B cell (primary cell): ENCODE measurements at places on chromosomes 1 and 21.
A peak's percentile ranks its signal among the peaks of the same experiment; 100 is the strongest.

- DNase-seq = no peak
These were observed 150.6 kb downstream of the RWDD3 start for GRCh38 chr1:95384567-95384966.

DNA sequence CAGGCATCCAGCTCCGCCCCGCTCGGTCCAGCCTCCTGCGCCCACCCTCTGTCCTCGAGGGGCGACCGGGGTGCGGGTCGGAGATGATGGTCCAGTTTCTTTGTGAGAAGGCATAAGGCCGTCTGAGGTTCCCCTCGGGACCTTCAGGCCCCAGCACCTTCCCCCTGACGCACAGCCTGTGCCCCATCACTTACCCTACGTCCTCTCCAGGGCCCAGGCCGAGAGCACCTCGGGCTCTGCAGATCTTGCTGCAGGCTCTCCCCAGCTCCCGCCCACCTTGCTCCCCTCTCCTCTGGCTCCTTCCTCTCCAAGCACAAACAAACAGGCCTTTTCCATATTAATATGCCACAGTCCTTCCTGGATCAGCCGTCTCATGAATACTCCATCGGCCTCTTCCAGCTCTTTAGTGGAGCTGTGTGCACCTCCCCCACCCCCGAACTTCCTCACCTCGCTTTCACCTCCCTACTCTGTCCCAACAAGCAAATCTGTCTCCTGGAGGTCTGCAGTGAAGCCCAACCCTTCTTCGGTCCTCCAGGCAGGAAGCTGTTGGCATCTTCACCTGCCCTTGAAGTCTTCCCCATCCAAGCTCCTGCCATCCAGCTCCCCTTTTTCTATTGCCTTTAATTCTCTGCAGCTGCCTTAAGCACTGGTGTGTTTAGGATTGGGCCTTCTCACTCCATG, 448 bp upstream of the COL9A2 start:
- DNase-seq = peak; percentile 44

- no peak for DNase-seq
These were observed 39.4 kb downstream of the OR10Z1 start for GRCh38 chr1:158644449-158644848.

DNA sequence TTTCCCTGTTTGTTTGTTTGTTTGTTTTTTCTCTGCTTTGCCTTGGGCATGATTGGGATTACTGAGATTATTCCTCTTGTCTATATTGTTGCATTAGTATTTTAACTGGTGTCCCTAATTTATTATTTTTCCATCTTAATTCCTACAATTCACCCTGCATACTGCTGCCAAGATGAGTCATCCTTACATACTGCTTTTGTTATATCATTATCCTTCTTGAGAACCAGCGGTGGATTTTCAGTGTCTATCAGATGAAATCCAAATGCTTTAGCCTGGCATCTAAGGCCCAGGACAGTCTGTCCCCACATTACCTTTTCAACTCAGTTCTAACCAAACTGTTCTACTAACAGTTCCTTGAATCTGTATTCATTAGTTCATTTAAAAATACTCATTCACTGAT, 101.7 kb downstream of the OLFML2B start:
- DNase-seq = no peak

DNA sequence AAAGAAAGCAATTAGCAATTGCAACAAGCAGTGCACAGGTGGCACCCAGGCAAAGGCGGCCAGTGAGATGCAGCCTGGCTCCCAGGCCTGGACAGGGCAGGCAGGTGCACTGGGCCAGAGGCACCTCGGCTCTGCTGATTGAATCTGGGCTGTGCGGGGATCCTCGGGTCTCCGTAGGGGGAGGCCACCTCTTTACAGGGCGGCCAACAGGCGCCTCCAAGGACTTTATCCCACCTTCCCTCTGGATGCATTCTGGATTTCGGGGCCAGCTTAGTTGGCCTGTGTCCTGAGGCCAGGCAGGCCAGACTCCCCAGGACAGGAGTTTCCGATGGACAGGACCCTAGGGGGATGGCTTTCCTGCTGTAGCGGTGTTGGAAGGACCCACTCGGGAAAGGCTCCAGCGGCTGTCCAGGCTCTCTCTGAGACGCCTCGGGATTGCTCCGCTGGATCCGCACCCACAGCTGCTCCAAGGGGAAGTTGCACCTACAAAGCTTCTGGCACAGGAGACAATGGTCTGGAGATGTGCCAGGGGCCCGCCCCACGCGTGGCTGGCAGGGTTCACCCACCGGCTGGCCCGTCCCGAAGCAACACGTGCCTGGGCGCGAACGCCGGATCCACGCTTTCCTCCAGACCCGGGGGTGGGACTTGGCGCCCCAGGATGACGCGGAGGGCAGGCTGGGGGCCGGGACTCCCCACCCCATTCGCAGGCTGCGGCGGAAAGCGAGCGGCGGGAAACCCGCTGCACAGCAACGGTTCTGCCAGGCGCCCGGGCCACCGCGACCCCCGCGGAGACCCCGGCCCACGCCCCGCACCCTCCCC, 810 bp downstream of the SLC19A1 start:
- DNase-seq = peak; percentile 67

DNA sequence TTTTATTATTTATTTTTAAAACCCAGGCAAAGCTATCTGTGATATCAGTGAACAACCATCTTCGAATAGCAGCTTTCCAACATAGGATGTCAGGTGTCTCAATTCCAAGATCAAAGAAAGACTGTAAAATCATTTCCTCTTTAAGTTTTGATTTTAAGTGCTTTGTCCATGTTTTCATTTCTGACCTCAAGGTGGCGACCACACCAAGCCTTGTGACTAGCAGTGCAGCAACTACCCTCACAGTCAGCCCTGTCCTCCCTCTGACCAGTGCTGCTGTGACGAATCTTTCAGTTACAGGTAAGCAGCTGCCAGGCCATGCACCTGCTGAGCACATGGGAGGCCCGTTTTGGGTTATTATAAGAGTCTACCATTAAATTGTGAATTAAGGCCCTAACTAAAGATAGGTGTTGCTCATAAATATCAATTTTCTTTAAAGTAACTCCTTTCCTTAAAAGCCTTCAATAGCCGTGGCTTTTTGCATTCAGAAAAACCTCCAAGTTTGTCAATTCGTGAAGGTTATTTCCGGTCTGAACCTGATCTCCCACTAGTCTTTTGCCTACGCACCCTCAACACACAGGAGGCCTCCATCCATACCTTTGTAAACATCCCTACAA, 117.0 kb downstream of the CD247 start:
- peak; percentile 70 for DNase-seq

DNA sequence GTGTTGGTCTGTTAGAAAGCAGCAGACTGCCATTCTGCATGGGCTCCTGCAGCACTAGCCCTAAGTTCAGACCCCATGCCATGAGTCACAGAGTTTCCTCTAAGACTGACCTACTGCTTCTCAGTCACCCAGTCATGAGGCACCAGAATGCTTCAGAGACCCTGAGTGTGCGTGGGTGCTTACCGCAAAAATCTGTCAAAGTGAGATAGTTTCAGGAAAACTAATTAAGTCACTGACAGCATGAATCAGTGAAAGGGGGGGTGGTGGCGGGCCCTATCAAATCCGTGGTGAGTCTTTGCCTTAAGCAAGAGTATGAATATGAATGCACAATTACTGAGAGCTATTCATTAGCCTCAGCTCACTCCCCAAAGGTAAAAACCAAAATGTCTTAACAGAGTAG, 98.1 kb downstream of the KCTD3 start:
- no peak for DNase-seq

DNA sequence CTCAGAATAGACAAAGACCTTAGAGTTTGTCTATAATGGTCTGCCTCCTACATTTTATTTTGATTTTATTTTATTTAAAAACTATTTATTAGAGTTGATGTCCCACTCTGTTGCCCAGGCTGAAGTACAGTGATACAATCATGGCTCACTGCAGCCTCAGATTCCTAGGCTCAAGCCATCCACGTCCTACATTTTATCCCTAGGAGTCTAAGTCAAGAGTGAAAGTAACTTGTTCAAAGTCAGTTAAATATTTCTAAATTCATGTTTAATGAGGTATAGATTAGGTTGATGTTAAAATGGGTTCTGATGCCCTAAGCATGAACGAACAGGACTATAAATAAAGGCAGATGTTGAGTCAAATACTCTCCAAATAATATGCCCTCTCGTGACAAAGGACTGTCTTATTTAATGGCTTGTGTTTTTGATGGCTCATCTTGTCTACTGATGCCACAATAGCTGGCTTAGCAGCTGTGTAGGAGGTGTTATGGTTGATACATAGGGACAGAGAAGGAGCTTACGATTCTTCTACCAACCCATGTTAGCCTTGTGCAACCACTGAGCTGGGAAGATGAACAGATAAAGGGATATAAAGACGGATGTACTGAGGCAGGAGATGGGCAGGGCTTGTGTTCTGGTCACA, 66.0 kb upstream of the CR1L start:
- DNase-seq = no peak

- peak; percentile 46 for DNase-seq
These were observed 47.1 kb upstream of the PLA2G2C start for GRCh38 chr1:20233394-20233793.

DNA sequence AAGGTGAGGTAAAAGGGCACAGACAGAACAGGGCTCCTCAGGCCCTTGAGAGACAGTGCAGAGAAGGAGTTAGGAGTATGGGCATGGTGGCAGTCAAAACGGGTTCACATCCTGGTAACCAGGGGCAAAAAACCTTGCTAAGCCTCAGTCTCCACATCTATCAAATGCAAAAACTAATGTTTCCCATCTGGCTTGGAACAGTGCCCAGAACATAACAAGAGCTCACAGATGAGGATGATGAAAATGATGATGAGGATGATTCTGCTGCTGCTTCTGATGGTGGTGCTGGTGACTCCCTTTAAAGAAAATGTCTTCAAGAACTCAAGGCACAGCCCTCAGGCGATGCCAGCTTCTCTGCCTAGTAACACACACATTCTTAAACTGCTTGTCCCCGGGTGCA, 24.1 kb downstream of the HHIPL2 start:
- DNase-seq = no peak

DNA sequence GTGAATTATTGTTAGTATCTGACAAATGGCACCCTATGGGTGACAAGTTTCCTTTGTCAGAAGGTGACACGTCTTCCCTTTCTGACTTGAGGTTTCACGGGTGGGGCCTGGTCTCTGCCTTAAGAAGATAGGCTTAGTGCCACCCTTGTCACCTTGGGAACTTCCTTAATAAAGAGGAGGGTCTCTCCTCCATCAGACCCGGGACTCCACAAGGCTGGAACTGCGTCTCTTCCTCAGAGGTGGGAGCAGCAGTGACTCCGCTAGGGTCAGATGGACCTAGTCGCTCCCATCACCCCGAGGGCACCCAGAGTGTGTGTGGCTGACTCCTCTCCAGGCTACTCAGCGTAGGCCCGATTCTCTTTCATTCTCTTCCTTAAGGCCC, 774 bp upstream of the WDTC1 start:
- no peak for DNase-seq

- no peak for DNase-seq
These were observed 14.6 kb downstream of the KIF26B start for GRCh38 chr1:245169376-245169775.

DNA sequence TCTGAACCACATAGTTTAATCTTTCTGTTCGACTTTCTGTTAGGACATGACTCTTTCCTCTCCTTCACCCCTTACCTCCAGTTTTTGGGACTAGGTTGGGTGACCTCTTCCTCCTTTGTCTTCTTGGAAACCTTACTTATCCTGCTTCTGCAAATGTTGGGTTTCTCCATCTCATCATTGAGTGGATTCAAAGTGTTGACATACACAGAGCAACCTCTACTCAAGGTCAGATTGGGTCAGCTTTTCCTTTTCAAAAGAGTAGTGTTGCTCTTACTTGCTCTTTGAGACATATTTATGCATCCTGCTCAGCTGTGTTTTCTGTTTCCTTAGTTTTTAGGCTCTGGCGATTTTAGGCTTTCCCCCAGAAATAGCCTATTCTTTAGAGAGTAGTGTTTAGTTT, 3.7 kb downstream of the CAMTA1 start:
- DNase-seq = no peak

DNA sequence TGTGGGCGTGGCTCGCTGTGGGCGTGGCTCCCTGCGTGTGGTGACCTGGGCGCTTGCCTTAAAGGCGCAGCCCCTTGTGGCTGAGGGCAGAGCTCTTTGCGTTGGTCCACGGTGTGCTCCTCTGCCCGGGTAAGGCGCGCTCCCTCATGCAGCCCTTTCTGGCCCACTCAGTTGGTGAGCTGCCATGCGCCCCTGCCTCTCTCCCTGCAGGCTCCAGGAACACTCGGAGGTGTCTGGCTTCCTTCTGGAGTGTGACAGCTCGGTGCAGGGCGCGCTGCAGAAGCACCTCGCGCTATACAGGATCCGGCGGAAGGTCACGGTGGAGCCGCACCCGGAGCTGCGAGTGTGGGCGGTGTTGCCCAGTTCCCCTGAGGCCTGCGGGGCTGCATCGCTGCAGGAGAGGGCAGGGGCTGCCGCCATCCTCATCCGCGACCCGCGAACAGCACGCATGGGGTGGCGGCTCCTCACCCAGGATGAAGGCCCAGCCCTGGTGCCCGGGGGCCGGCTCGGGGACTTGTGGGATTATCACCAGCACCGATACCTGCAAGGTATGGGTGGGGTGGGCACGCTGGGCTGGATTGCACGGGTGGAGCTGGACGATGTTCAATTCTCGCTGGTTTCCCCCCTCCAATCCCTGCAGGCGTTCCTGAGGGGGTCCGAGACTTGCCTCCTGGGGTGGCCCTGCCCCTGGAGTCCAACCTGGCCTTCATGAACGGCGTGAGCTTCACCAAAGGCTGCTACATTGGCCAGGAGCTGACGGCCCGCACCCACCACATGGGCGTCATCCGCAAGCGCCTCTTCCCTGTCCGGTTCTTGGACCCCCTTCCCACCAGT, 9.1 kb downstream of the IBA57 start:
- DNase-seq = peak; percentile 69

DNA sequence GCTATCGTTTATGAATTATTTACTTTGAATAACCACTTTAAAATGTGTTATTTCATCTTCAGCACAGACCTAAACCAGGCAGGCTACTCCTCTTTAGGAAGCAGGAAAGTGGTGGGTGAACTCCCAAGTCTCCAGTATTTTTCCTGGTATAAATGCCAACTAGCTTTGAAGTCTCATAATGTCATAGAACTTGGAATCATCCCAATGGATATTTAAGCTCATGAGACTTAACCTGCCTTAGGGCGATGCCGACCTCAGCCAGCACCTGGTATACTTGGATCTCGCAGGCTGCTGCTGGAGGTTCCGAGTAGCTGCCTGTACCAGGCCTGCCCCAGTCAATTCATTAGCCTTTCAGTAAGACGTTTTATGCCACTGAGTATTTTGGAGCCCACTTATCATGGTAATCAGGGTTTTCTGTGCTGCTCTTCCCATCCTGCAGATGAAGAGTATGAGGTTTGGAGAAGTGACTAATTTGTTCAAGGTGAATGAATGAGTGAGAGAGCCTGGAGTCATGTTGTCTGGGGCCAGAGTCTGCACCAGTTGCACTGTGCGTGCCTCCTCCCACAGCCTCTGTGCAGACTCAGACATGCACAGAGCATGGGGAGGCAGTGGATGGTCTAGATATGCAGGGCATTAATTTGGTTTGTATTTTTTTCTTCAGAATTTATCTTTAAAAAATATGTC, 34.9 kb downstream of the VANGL1 start:
- DNase-seq = no peak

GRCh38 chr1:75643460-75643859, 32.5 kb upstream of the SLC44A5 start:
- no peak for DNase-seq

DNA sequence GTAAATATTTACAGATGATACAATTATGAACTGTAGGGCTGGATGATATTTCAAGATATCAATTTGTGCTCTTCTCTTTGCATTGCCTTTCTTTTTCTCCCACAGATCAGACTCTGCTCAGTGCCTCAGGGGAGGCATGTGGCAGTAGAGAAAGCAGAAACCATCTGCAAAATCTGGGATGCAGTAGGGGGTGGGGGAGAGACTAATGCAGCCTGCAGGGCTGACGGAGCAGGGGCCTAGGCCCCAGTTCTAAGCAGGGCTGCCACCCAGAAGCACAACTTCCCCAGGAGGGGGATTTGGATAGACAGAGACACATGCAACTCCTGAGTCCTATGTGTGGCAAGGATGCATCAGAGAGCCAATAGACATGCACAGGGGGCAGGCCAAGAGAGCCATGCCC, 511.6 kb downstream of the SMYD3 start:
- DNase-seq = no peak
